NCI-H2081 treated with DMSO at 0.1 percent for 48 hours (cell line): ENCODE measurements at places on chromosomes 11 and 22.

- DNase-seq: no peak
Observed at GRCh38 chr11:69574608-69575255, 66.2 kb upstream of the CCND1 start.

- DNase-seq: no peak
Observed at GRCh38 chr11:63882555-63883242, 34.3 kb downstream of the RCOR2 start.

DNA sequence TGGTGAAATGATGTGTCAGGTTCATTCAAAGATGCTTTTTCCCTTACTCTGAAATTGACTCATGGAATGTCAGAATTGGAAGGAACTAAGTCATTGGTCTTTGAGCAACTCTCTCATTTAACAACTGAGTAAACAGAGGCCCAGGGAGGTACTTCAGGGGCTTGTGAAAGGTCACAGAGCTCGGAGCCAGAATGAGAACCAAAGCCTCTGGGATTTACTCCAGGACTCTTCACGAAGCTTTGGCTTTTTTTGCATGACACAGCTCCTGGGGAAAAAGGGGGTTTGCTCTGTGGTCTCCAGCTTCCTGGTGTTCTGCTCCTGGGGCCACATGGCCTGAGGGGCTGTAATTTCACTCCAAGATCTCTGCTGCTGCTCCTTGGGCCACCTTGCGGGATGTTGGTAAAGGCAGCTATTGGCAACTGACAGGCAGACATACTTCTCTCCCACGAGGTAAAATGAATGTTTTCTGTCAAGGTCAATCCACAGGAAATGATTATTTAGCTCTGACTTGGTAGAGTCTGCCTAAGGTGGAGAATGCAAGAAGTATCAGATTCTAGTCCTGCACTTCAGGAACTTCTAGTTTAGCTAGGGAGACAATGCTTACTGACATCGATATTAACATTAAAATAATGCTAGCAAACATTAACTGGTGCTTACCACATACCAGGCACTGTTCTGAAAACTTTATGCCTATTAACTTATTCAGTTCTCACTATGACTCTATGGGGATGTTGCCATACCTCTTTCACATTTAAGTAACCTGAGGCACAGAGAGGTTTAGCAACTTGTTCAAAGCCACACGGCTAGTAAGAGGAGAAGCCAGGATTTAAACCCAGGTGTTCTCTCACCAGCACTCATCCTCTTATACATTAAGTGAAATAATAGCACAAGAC, 16.1 kb downstream of the PKNOX2 start:
- no peak for DNase-seq

- no peak for DNase-seq
Observed at GRCh38 chr11:116693102-116693570, 79.7 kb downstream of the BUD13 start.

DNA sequence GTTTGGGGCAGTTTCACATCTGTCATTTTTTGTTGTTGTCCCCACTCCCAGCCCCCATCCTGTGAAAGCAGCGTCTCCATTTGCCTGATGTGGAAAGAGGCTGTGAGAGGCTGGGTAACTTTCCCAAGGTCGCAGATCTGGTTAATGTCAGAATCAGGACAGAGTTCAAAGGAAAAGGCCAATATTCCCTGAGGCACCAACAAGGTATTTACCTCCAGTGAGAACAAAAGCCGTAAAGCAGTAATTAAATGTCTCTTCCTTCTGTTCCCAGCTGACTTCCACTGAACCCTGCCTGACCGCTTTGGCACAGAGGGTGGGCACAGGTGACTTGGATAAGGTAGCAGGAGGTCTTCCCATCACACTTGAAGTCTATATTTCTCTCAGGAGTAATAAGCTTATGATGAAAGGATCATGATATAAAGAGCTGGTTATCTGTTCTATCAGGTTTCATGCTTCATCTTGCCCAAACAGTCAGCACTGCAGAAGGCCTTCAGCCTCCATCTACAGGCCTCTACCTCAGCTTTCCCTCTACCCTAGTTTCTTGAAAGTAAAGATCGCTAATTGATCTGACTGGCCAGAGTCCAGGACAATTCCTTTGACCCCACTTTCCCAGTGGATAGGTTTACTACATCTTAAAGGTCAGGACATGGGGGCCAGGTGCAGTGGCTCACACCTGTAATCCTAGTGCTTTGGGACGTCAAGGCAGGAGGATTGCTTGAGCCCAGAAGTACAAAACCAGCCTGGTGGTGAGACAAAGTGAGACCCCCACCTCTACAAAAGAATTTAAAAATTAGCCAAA, 9.4 kb downstream of the C11orf91 start:
- DNase-seq: no peak

DNA sequence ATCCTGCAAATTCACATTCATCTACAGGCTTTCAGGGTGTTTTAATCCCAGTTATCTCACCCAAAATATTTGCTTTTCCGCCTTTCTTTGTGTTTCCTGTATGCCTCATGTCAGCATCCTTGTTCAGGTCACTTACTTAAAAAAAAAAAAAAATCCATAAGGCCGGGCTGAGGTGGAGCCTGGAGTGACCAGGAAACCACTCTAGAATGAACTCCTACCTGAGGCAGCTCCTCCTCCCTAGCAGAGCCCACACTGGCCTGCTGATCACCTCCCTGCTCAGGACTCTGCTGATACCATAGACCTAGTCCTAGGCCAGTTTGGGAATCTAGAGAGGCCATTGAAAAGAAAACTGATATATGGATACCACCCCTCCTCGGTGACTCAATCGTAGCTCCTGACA, 8.7 kb upstream of the DGAT2 start:
- DNase-seq: no peak

DNA sequence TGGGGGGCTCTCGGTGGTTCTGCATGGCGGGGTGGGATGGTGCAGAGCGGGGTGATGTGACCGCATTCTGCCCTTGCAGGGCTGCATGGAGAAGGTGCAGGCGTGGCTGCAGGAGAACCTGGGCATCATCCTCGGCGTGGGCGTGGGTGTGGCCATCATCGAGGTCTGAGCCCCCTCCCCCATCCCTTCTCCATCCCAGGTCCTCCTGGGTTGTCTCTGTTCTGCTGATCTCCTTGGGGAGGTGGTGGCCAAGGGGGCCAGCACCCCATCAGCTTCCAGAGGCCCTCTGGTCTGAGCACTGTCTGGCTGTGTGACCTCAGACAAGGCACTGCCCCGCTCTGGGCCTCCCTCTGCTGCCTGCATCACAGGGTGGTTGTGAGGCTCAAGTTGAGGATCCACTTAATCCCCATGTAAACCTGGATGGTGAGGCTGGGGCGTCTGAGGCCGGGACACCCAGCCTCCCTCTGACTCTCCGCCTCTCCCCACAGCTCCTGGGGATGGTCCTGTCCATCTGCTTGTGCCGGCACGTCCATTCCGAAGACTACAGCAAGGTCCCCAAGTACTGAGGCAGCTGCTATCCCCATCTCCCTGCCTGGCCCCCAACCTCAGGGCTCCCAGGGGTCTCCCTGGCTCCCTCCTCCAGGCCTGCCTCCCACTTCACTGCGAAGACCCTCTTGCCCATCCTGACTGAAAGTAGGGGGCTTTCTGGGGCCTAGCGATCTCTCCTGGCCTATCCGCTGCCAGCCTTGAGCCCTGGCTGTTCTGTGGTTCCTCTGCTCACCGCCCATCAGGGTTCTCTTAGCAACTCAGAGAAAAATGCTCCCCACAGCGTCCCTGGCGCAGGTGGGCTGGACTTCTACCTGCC, 53.3 kb downstream of the CD82 start:
- no peak for DNase-seq

DNA sequence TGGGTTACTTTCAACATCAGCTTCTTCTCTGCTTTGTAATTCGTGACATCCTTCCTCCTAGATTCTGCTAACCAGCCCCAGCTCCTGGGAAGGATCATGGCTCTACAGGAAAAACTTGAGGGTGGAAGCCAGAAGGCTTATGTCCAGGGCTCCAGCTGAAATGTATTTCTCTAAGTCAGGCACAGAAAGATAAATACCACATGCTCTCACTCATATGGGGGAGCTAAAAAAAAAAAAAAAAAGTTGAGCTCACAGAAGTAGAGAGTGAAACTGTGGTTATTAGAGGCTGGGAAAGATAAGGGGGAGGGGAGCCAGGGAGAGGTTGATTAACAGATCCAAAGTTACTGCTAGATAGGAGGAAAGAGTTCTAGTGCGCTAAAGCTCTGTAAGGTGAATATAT, 74.9 kb downstream of the DSCAML1 start:
- no peak for DNase-seq

DNA sequence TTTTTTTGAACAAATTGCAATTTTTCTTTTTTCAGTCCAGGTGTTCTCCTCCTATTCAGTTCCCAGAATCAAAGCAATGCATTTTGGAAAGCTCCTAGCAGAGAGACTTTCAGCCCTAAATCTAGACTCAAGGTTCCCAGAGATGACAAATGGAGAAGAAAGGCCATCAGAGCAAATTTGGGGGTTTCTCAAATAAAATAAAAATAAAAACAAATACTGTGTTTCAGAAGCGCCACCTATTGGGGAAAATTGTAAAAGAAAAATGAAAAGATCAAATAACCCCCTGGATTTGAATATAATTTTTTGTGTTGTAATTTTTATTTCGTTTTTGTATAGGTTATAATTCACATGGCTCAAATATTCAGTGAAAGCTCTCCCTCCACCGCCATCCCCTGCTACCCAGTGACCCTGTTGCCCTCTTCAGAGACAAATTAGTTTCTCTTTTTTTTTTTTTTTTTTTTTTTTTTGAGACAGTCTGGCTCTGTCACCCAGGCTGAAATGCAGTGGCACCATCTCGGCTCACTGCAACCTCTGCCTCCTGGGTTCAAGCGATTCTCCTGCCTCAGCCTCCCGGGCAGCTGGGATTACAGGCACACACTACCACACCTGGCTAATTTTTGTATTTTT, 6.2 kb upstream of the UBE4A start:
- no peak for DNase-seq

DNA sequence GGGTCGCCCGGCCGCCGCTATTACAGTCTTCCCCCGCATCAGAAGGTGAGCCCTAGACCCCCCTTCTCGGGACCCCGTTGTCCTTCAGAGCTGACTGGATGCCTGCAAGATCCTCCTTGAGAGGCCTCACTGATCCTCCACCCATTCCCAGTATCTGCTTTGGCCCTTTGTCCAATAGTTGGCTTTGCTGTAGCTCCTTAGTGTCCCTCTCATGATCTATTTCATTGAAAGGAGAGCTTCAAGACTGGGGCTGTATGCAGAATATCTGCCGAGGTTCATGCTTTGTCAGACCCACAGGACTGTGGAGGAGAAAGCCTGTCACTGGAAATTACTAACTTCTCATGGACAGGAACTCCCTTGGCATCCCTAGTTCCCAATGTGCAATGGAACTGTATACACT, 499 bp downstream of the DLAT start:
- no peak for DNase-seq

DNA sequence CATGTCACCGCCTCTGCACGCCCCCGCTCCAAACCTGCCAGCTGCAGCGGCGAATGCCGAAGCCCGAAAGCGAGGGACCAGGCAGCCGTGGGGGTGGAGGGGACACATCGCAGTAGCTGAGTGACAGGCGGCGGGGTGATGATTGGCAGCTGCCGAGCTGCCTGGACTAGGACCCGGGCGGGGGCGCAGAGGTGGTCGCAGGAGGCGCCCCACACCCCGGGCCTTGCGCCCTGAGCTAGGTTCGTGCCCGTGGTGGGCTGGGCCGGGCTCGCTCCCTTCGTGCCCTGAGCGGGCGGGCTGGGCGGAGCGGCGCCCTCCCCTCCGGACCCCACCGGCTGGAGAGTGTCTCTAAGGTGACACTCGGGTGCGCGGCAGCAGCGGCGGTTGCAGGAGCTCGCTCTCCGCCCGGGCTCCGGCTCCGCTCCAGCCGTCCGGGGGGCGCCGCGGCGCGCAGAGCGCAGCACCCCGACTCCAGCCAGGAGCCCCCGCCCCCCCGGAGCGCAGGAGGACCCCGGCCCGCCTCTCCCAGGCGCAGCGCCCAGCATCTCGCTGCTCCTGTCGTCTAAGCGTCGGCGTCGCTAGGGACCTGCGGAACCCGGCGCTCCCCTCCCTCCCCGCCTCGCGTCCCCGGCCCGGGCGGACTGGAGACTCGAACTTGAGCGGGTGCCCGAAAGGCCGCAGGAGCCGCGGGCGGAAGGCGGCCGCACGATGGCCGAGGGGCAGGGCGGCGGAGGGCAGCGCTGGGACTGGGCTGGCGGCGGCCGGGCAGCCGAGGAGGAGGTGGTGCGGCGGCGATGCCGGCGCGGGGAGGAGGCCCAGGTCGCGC, 14.5 kb upstream of the DGKZ start:
- no peak for DNase-seq

DNA sequence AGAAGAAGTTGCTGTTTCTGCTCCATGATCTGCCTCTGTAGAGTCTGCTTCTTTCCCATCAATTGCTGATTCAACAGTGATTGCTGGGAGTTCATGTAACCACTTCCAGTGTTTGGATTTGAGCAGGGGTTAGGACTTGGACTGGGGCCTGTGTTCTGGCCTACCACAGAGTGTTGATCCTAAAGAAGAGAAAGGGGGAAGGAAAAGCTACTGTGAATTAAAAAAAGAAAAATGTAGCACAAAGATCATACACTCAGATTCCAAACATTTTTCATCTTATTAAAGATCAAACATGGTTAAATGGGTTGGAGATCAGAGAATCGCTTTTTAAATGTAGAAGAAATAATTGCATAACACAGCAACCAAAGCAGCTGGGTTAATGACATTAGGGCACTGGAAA, 67.6 kb upstream of the MTMR2 start:
- no peak for DNase-seq

DNA sequence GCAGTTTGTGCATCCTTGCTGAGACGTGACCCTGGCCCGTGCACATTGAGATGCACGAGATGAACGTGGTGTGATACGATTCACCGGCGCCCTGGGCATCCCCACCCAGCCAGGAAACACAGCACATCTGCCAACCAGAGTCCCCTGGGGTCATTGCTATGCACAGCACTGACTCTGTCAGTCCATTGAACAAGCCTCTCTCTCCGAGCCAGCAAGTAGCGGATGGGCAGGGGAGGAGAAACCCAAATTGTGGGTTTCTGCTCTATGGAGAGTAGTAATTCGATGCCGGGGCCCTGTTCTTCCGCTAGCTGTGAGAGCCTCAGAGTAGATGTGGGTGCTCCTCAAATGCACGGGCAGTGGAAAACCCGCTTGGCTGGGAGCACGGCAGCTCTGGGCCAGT, 85.1 kb downstream of the ARHGAP8 start:
- no peak for DNase-seq

DNA sequence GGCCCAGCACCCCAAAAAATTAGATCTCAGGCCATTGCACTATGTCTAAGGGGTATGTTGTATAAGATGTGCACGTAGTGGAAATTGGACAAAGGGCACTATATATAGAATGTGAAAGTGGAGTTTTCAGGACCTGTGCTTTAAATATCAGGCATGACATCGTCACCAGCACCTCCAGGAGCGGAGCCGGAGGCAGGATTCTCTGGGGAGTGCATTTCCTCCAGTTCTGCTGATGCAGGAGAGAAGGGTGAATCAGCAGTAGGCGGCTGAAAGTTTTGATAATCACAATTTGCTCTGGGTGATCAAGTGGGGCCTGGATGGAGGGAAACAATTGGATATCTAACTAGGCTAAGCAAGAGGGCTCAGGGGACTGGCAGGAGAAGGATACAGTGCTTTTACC, 69.1 kb upstream of the NTM start:
- no peak for DNase-seq

DNA sequence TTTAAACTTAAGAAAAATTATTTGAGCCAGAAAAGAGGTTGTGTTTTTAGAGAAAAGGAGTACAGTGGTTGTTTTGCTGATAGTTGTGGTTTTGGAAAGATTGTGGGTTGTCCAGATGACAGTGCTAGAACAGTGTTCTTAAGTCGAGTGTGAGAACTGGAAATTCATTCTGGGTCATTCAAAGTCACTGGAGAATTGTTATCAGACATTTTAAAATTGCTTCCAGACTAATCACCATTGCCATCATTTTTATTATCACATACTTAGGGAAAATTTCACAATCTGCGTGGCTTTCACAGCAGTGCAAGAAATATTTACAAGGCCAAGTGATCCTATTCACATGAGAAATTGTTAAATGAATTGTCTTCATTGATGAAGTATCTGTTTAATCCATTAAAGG, 242.2 kb upstream of the DDI1 start:
- DNase-seq: no peak
